ENCODE measurements at places on chromosomes 5 and 9.

DNA sequence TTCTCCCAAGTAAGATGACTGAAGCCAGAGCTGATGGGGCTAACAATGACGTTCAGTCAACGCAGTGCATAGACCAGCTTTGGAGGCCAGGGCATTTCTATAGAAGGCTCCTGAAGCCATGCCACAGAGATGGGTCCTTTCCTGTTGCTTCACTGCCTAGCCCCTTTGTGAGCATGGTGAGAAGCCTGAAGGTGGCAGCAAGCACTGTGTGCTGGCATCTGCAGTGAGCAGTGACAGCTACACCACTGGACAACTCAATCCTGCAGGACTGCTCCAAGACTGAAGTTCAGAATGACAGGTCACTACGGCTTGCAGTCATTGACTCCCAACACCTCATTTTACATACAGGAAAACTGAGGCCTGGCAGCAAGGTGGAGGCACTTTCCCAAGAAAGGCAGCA lies 229.0 kb downstream of the TSSK1B start:
- DNase-seq, result no peak

GRCh38 chr5:68277431-68277830 lies 61.9 kb downstream of the PIK3R1 start:
- no peak for DNase-seq

DNA sequence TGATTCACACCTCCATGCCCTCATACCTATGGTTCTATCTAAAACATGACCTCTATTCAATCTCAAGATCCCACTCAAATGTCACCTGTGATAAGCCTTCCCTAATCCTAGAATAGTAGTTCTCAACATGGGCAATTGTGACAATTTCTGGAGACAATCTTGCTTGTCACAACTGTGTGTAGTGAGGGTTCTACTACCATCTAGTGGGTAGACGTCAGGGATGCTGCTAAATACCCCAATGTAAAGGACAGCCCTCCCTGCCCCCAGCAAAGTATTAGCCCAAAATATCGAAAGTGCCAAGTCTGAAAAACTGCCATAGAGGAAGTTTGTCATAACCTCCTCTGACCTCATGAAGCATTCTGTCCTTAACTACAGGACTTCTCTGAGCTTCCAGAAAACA lies 32.0 kb downstream of the TBCA start:
- DNase-seq, result no peak

GRCh38 chr5:2131196-2131595 lies 248.5 kb upstream of the IRX4 start:
- DNase-seq, result no peak

DNA sequence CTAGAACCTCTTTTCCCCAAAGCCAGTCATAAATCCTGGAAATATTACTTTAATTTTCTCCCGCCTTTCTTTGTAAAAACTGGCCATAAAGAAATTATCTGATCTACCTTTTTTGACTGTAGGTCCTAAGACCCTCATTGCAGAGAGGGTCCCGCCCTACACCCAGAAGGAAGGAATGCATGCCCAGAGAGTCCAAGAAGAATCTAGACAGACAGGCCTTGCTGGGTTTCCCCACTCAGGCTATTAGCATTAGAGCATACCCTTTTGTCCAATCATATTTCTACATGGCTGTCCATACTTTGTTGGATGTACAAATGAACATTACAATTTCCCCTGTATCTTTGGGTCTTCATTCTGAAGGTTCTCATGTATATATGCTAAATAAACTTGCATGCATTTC lies 1.9 kb upstream of the ATG10 start:
- DNase-seq, result no peak

DNA sequence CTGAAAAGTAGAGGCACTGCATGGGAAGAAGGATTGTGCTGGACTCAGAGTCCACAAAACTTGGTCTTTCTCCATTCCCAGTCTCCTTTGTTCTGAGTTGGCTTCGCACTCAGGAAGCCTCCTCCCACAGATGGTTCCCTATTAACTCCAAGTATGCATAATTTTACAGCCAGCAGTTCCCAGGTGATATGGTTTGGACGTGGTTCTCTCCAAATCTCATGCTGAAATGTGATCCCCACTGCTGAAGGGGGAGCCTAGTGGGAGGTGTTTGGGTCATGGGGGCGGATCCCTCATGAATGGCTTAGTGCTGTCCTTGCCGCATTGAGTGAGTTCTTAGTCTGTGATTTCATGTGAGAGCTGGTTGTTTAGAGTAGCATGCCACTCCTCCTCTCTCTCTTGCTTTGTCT lies 86.6 kb downstream of the FEM1C start:
- DNase-seq, result no peak

DNA sequence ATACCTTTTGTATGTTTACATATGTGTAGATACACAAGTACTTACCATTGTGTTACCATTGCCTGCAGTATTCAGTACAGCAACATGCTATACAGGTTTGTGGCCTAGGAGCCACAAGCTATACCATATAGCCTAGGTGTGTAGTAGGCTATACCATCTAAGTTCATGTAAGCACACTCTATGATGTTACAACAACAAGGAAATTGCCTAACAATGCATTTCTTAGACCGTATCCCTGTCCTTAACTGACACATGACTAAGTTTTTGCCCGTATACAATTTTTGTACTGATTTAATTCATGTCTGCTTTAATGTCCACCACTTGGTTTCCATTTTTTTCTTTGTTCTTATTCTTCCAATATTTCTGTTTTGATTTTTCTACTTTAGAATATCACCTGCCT lies 18.5 kb downstream of the TNPO1 start:
- no peak for DNase-seq

DNA sequence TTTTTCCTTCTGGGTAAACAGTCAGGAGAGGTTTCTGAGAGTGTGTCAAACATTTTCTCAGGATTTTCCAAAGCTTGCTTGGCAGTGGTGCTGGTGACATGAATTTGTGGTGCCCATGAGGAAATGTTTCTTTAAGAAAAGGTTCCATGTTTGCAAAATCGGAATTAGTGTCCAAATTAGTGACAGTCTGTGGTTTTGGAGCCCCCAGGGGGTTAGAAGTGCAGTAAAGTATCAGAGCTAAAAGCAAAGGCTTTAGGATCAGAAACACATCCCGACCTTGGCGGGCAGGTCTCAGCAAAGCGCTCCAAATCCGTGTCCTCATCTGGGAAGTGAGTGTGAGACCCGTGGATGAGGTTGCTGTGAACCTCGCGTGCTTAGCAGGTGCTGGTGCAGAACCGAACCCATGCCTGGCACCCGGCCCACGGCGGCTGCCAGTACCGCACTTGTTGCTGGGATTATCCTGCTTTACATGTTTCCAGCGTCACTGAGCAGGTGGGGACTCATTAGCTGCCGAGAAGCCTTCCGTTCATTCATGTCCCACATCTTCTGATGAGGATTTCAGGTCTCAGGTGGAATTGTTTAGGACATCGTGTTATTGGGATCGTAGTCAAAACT lies 70.8 kb upstream of the COL5A1 start:
- no peak for DNase-seq

DNA sequence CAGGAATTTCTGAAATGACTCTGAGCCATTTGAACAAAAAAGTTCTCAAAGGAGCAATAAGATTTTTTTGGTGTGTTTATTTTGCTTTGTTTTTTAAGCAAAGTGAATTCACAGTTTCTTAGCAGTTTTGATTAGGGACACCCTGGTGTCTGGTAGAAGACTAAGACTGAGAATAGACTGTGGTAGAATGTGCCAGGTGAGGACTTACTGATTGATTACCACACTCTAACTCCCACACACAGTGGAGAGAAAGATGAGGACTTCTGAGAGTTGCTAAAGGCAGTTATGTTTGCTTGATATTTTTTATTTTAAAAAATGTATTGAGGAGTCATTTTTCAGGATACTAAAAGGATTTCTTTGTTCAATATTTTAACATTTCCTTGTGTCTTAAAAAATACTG lies 175.1 kb downstream of the CD180 start:
- DNase-seq, result no peak

DNA sequence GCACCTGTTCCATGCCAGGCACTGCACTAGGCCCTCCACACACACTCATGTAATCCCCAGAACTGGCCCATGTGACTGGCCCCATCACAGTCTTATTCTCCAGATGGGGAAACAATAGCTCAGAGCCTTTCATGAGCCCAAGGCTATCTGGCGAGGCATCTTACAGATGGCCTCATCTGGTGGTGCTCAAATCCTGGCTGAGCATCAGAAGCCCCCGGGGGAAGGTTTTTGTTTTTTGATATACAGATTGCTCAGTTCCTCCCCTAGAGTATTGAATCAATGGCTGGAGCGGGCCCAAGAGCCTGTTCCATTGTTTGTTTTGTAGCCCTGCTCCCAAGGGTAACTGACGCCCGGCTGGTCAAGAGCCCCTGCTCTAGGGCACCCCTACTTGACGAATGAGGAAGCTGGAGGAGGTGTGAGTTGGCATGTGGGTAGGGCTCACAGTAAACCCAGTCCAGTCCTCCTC lies 145.3 kb upstream of the RAPGEF1 start:
- DNase-seq, result no peak

- no peak for DNase-seq
Measured at GRCh38 chr9:79693750-79694149, 122.0 kb downstream of the TLE4 start.

- no peak for DNase-seq
Measured at GRCh38 chr9:111668026-111668573, 6.7 kb downstream of the GNG10 start.
